RWPE2 (cell line): ENCODE measurements at places on chromosomes 2 and 18.
A peak's percentile ranks its signal among the peaks of the same experiment; 100 is the strongest.

DNA sequence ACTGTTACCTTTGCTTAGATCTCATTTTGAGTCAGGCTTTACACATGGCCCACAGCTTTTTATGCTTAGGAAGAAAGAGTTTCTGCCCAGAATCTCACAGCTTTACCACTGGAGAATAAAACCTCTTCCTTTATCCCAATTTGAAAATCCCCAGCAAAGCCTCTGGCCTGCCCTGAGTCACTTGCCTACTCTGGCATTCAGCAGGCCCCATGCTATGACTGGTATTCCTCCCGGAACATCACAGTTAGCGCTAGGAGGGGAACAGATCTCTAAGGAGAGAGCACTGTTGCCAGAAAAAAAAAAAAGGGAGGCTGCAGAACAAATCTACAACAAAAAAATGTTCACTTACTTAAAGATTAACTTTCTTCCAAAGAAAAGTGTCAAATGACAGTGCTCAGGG is 152.9 kb upstream of the DNMT3A start:
- DNase-seq = no peak

GRCh38 chr2:48043746-48044145 is 137.4 kb upstream of the FBXO11 start:
- DNase-seq = no peak

DNA sequence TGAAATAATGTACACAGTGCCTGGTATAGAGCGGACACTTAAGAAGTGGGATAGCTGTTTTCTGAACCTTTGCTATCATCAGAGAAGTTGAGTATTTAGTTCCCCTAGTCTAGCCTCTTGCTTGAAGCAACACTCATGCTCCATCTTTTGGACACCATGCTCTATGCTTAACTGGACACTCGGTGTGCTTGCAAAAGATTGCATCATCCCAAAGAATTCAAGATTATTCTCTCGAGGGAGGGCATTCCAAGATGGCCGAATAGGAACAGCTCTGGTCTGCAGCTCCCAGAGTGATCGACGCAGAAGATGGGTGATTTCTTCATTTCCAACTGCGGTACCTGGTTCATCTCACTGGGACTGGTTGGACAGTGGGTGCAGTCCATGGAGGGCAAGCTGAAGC is 143.9 kb upstream of the FSHR start:
- DNase-seq = no peak

DNA sequence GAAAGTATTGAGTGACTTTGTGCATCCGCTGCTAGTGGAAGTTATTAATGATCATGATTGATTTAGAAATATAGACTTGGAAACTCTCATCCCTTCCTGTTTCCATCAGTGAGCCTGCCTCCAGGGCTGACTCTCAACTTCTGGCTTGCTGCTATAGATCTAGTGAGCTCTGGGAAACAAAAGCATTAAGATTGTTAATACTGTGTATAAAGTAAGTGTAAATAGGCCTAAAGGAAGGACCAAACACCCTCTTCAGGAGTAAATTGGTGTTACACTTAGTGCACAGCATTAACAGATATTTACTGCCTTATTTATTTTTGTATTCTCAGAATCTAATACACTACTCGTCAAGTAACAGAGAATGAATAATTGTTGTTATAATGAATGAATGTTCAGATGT is 285.6 kb downstream of the THSD7B start:
- no peak for DNase-seq

DNA sequence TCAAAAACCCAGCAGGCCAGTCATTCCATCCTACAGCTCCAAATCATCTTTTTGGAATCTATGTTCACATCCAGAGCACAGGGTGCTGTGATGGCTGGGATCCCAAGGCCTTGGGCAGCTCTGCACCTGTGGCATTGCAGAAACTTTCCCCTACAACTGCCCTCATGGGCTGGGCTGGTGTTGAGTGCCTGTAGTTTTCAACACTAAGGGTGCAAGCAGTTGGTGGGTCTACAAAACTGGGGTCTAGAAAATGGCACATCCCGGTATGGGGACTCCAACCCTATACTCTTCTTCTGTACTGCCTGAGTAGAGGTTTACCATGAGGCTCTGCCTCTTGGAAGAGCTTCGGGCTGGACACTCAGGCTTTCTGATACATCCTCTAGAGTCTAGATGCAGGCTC is 95.2 kb upstream of the TEKT4 start:
- no peak for DNase-seq

DNA sequence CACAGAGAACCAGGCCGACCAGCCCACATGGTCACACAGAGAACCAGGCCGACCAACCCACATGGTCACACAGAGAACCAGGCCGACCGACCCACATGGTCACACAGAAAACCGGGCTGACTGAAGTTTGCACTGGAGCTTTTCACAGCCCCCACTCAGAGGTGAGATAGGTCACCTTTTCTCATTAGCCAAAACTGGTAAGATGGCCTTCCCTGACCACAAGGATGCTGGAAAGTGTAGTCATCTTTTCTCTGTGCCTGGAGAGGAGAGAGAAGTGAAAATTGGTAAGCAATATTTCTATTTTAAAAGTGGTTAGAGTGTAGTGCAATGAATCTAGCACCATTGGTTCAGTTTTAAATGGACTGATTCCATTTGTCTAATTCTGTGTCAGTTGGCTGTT is 247.1 kb downstream of the NEDD4L start:
- no peak for DNase-seq

DNA sequence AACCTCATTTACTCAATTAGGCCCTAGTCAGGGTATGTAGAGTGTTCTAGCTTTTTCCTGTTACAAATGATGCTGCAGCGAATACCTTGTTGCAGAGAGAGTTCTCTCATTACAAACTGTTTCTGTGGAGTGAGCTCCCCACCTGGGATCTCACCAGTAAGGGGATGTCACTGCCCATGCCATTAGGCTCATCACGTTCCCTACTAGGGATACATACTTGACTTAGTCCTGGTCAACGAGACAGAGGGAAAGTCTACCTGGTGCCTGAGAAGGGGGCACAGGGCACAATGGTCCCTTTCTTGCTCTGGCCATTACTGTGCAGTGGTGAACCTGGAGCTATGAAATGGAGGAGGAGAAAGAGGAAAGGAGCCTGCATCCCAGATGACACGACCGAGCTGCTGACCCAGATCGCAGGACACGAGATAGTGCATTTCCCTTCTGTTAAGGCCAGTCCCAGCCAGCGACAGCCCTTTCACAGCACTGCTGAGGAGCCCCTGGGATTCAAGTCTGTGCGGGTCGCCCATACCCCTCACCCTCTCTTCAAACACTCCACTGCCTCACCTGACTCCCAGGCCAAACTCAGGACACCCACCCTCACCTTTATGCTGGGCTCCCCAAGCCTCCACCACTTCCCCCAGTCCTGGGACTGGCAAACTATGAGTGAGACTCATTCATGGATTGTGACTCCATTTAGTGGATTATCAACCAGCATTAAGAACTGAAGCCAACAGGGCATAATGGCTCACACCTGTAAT is 16.0 kb downstream of the MALL start:
- no peak for DNase-seq

- DNase-seq = no peak
Observed at GRCh38 chr2:209208211-209208610, 215.6 kb upstream of the MAP2 start.

DNA sequence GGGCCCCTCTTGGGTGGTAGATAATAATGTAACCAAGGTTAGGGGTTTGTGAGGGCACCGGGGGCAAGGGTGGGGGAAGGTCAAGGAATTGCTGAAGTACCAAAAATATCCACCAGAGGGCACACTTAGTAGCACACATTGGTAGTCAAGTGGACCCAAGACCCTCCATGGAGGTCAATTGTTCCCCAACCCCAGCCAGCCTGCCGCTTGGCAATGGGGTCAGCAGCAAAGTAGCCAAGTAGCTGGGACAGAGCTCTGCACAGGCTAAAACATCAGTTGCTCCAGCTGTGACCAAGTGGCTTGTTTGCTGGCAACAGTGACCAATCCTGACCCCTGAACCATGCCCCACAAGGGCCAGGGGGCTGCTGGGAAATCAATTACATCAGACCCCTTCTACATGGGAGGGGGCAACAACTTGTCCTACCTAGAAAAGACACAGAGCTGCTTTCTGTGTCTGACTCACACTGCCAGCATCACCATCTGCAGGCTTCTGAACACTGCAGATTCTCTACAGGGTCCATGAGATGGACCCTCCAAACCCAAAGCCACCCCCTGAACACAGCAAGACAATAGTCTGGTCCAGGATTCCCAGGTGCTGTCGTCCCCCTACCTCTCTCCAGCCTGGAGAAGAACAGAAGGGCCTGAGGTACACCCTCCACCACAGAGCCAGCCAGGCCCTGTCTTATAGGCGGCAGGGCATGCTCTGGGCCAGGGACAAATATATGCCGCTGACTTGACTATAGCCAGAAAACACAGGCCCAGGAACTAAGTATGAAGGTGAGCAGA is 76.0 kb downstream of the EMX1 start:
- DNase-seq = peak; percentile 22

- DNase-seq = no peak
Observed at GRCh38 chr18:67776929-67777328, 260.4 kb upstream of the DSEL start.

- no peak for DNase-seq
Observed at GRCh38 chr2:172357442-172357841, 69.9 kb upstream of the ITGA6 start.

DNA sequence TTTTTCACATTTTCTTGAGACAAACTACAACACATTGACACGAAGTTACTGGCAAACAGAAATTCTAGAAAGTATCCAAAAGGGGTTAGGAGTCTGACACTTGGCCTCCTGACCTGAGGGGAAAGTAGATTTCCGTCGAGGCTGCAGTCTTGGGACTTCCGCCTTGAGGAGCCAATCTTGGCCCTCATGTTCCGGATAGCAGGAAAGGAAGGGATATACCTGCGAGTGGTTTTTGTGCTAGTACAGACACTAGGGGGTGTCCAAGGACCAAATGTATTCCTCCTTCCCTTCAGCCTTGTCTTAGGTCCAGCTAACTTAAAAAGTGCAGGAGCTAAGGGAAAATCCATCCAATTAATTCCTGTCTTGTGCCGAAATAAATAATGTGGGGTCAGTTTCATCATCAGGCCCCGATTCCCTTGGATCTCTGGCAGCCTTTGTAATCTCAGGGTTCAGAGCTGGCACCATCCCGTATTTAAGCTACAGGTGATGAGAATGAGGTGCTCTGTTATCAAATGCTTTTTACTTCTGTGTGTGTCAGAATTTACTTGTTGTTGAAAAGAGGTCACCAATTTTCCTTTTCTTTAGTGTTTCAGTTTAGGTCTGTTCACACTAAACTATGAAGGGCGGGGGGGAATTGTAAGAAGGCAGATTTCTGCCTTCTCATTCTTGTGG is 330.2 kb upstream of the FANCL start:
- no peak for DNase-seq

- no peak for DNase-seq
Observed at GRCh38 chr2:117232305-117232704, 582.2 kb upstream of the DDX18 start.

DNA sequence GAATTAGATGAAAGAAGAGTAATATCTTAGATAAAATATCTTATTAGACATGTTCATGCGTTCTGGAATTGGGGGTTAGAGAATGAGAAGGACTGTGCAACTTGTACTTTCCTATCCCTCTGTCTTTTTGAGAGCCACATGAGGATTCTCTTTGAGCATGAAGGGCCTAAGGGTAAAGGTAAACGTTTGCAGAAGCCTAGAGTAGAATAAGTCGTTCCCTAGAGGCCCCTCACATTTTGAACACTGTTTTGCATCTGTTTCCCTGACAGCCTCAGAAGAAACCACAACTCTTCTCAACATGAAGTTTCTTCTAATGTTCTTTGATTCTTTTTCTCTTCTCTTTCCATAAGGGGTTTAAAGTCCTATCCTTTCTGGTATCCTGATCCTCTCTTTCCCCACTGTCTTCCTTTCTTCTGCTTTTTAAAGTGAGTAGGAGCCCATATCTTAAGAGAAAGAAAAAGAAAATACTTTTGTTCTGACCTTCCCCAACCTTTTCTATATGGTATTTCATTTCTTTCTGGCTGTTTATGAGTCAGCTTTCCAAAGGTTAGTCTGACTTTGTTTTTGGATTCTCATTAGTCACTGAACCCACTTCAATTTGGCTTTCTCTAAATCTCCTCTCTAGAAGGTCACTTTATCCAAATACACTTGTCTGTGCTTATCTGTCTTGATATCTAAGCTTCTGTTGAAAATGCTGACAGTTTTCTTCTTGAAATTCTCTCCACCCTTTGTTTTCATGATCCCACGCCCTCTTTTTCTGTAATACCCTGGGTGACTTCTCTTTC is 34.8 kb downstream of the PPP1R1C start:
- DNase-seq = no peak

DNA sequence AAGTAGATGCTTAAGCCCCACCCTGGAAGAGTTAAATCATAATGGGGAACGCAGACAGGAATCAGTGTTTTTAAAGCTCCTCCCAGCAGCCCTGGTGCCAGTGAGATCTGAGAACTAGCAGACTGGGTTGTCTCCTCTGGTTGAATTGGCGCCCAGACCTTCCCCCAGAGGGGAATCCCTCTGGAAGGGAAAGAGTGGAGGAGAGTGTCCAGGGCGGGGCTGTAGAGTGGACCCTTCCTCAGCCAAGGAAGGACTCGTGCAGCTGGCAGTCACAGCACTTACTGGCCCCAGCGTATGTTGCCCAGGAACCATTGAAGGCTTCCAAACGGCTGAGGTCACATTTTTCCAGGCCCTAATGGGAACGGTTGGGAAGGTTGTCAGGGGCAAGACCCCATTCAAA is 62.5 kb downstream of the TGOLN2 start:
- DNase-seq = no peak

GRCh38 chr2:168687314-168687713 is 115.1 kb upstream of the NOSTRIN start:
- no peak for DNase-seq

DNA sequence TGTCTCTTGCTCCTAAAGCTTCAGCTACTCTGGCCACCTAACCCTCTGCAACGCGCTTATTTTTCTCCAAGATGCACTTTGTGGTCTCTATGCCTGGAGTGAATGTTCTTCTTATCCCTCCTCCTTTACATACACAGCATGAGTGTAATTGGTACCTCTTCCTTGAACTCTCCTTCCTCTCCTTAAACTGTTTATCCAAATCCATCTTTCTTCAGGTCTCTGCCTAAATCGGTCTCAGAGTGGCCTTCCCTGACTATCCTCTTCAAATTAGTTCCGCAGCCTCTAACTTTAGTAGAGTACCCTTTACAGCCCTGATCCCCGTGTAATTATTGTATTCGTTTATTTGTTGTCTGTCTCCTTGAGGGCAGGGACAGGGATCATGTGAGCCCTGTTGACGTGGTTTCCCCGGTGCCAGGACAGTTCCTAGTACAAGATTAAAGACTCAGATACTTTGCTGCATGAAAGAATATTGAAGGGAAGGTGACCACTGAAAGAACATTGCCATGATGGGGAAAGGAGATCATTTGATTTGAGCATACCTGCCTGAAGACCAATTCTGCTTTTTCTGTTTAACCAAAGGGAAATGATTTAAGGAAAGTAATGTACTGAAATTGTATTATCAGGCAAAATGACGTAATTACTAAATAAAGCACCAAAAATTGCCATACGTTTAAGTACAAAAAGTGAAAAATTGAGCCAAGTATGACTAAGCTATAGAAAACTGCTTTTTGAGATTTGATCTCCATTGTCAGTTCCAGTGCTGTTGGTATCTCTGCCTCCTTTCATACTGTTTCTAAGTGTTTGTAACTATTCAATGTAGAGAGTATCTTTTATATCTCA is 1.2 kb downstream of the CNOT9 start:
- DNase-seq = no peak

GRCh38 chr2:134148843-134149472 is 104.9 kb upstream of the MGAT5 start:
- DNase-seq = no peak

- DNase-seq = no peak
Observed at GRCh38 chr2:202261531-202261930, 4.0 kb upstream of the NOP58 start.

GRCh38 chr2:102024410-102024809 is 32.6 kb downstream of the IL1R2 start:
- no peak for DNase-seq

GRCh38 chr2:64857581-64858471 is 131.4 kb upstream of the SLC1A4 start:
- no peak for DNase-seq
